ENCODE measurements at places on chromosomes 5 and 9.

- no peak for DNase-seq
Measured at GRCh38 chr9:34197756-34198711, 19.2 kb downstream of the UBAP1 start.

DNA sequence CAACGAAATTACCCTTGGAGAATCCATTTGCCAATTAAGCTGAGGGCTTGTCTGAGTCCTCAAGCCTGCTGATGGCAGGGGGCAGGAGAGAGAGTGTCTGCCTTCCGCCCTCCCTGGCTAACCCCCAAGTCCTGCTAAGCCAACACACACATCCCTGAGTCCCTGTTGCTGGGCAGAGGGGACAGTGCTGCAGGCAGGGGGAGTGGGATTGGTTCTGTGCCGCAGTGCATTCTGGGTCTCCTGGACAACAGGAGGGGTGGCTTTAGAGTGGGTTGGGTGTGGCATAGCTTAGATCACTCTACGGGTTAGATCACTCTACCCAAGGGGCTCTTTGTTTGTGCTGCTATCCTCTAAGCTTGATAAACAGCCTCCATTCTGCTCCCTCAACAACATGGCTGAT lies 427.7 kb downstream of the CDK5RAP2 start:
- DNase-seq: no peak

DNA sequence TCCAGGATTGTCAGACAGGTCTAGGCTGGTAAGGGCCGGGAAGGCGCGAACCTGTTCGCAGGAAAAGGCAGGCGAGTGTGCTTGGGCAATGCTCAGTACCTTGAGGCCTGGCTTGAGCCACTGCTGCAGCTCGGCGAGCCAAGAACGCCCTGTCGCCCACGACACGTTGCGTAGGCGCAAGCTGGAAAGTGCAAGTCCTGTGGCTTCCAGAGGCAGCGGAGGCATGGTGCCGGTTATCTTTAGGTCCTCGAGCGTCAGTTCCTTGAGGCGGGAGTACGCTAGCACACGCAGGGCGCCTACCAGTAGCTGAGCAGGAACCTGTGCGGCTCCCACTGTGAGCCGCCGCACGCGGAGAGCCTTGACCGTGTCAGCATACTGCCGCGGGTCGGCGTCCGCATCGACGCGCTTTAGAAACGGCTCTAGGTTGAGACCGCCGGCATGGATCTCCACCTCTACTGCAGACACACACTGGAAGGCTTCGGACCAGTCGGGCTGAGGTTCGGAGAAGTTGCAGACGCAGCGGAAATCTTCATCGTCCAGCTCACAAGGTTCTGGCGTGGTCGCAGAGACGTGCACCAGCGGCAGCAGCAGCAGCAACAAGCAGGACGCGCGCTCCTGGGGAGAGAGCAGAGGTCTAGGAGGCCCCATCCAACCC lies 482 bp downstream of the CD14 start:
- DNase-seq: peak; percentile 54

GRCh38 chr5:112921026-112921832 lies 798 bp downstream of the REEP5 start:
- DNase-seq: peak; percentile 57

DNA sequence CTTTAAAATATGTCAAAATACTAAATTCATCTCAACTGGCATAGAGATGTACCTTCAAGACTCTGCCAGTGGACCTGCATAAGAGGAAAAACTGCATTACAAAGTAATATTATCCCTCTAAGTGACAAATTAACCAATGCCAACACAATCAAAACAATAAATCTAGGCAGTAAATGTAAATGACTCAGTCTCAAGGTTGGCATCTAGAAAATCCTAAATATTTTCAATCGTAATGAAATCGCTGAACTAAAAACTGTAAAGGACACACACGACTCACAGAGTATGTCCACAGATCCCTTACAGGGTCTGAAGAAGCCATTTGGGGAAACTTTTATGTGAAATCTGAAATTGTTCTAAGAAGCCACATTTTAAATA lies 31.2 kb downstream of the ERMP1 start:
- no peak for DNase-seq

GRCh38 chr9:38059233-38059936 lies 9.6 kb downstream of the SHB start:
- no peak for DNase-seq

DNA sequence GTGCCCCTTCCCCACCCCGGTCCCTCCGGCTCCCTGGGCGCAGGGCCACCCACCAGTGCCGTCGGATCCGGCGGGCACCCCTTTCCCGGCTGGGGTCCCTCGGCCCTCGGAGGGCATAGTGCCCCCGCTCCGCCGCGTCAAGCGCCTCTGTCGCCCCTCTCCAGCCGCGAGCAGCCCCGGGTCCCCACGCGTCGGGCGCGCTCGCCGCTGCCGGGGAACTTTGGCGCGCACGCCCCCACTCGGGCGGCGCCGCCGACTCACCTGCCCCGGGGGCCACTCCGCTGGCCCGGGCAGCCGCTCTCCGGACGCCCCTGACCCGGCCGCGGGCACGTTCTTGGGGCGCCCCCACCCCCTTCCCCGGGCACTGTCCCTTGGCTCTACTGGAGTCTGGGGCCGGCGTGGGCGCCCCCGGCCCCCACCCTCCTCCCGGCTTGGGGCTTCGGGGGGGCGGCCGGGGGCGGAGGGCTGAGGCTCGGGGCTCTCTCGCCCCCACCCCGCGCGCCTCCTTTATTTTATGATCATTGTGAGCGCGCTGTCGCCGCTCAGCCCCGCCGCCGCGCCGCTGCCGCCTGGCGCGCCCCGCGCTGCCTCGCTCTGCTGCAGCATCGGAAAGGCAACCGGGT lies 1.1 kb upstream of the FAM78A start:
- DNase-seq: no peak
